K562 (cell line): ENCODE measurements at places on chromosomes 4 and X.
A peak's percentile ranks its signal among the peaks of the same experiment; 100 is the strongest.

- DNase-seq = peak; percentile 13
Measured at GRCh38 chr4:103018391-103019307, 856 bp downstream of the SLC9B1 start.

DNA sequence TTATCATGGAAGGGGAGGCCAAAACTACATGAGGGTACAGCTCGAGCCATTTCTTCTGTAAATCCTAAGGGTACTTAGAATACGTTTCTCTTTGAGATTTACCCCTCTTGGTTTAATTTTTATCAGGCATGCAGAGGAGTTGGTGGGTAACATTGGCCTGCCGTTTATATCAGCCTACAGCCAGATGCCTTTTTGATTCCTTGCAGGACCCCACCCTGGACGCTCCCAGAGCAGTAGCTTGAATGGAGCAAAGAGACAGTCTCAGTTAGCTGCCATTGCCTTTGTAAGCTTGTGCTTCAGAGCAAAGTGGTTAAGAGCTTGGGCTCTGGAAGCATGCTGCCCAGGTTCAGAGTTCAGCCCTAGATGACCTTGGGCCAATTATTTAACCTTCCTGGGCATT lies 9.0 kb downstream of the DOCK11 start:
- DNase-seq = no peak

GRCh38 chr4:153282023-153282422 lies 62.5 kb upstream of the MND1 start:
- DNase-seq = no peak

- no peak for DNase-seq
Measured at GRCh38 chr4:149344436-149344835, 471.2 kb downstream of the IQCM start.

- no peak for DNase-seq
Measured at GRCh38 chr4:82223715-82224114, 150.1 kb downstream of the HNRNPD start.

- no peak for DNase-seq
Measured at GRCh38 chr4:10267066-10267465, 150.5 kb upstream of the WDR1 start.
